Natural killer cell treated with Interleukin-12 subunit alpha and Interleukin-12 subunit beta and Interleukin-15 and Interleukin-18, amount 100 ng/mL, for 72 hours (primary cell): ENCODE measurements at places on chromosomes 3 and 15. TPM values are rescaled to one million over a fixed set of nuclear protein-coding genes. Genes with fewer than 3 reads are reported as not detected.

- DNase-seq = no peak
Observed at GRCh38 chr15:100948430-100948762, 29.2 kb downstream of the LRRK1 start.

- no peak for DNase-seq
Observed at GRCh38 chr3:59443618-59444293, 393.9 kb upstream of the CFAP20DC start.

DNA sequence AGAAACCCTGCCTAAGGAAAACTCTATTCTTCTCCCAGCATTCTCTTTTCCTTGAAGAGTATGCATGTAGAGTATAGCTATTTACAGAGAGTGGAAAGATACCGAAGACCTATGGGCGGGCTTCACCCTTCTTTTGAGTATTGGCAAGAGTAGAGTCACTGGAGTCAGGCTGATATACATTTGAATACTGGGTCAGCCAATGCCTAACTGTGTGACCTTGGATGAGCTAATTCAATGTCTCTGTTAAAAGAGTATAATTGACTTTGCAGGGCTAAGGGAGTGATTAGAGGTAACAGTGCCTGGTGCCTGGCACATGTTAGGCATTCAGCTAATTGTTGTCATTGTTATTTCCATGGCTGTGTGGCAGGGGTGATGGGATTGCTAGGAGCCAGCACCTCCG, 75.6 kb downstream of the TUSC7 start:
- DNase-seq = no peak

Gene KNG1
- not detected for total RNA-seq
